Muscle of leg (tissue), 16 donors: ENCODE measurements at places on chromosomes 4 and X. TPM values are rescaled to one million over a fixed set of nuclear protein-coding genes. Genes with fewer than 3 reads are reported as not detected.

ARFIP1 gene
- polyA plus RNA-seq: 30.4 TPM

AFAP1 gene
- polyA plus RNA-seq: 34.3 TPM

POLN gene
- 4.0 TPM for polyA plus RNA-seq

CCDC110 gene
- polyA plus RNA-seq: 1.1 TPM

SRPK3 gene
- 157 TPM for polyA plus RNA-seq

FAM9C gene
- polyA plus RNA-seq: 0.33 TPM

USP51 gene
- 3.3 TPM for polyA plus RNA-seq

ARHGEF9 gene
- polyA plus RNA-seq: 22.9 TPM

NEUROG2 gene
- polyA plus RNA-seq: not detected

SPRY1 gene
- 161 TPM for polyA plus RNA-seq

RTL5 gene
- polyA plus RNA-seq: 11.9 TPM

PLP1 gene
- 82.1 TPM for polyA plus RNA-seq

PF4V1 gene
- 0.40 TPM for polyA plus RNA-seq

NAP1L5 gene
- polyA plus RNA-seq: 8.0 TPM

FAM120C gene
- 6.1 TPM for polyA plus RNA-seq

TEX13B gene
- polyA plus RNA-seq: not detected

GRCh38 chr4:182683661-182684060 is 233.5 kb downstream of the DCTD start:
- DNase-seq: peak; percentile 37

- DNase-seq: no peak
These were observed 309.9 kb downstream of the DHX15 start for GRCh38 chr4:24274381-24274941.

DNA sequence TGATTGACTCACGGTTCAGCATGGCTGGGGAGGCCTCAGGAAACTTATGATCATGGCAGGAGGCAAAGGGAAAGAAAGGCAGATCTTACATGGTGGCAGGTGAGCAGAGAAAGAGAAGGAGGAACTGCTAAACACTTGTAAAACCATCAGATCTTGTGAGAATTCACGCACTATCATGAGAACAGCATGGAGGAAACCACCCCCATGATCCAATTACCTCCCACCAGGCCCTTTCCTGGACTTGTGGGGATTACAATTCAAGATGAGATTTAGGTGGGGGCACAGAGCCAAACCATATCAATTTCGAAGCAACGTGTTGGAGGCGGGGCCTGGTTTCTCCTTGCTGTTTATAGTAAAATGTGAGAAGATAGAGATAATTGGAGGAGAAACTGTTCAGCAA is 167.4 kb downstream of the GABRB1 start:
- no peak for DNase-seq

GRCh38 chr4:41575207-41575606 is 37.2 kb downstream of the LIMCH1 start:
- no peak for DNase-seq

- DNase-seq: no peak
These were observed 633.1 kb upstream of the FTHL17 start for GRCh38 chrX:31704938-31705337.

DNA sequence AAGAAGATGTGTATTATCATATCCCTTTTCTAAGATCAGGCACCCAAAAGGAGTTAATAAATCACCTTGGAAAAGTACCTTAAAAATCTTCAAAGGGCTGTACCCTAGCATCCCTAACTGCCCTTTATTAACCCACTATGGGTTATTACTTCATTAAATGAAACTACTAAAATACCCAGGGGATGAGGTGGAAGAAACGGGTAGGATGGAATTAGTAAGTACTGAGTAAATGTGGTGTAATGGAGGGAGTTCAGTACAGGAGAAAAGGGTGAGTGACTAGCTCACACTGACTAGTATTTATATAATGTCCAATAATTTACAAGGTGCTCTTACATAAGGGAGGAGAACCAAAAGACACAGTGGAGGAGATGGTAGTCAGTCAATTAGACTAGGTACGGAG is 51.0 kb upstream of the RASGEF1B start:
- no peak for DNase-seq

GRCh38 chr4:42398871-42399331 is 1.6 kb downstream of the SHISA3 start:
- peak; percentile 47 for DNase-seq

DNA sequence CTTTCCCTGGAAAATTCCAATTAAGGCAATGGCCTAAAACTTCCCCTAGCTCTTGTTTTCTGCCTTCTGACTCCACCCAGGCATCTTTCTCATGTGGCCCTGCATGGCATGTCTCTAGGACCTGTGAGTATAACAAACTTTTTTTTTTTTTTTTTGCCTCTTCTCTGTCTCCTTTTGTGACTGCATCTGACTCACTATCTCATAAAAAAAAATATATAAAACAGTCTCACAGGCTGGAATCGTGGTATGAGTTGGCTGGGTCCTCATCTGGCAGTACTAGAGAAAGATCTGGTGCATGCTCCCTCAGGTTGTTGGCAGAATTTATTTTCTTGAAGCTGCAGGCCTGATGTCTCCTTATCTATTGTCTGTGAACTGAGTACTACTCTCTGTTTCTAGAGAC is 313.9 kb downstream of the TECRL start:
- DNase-seq: no peak

DNA sequence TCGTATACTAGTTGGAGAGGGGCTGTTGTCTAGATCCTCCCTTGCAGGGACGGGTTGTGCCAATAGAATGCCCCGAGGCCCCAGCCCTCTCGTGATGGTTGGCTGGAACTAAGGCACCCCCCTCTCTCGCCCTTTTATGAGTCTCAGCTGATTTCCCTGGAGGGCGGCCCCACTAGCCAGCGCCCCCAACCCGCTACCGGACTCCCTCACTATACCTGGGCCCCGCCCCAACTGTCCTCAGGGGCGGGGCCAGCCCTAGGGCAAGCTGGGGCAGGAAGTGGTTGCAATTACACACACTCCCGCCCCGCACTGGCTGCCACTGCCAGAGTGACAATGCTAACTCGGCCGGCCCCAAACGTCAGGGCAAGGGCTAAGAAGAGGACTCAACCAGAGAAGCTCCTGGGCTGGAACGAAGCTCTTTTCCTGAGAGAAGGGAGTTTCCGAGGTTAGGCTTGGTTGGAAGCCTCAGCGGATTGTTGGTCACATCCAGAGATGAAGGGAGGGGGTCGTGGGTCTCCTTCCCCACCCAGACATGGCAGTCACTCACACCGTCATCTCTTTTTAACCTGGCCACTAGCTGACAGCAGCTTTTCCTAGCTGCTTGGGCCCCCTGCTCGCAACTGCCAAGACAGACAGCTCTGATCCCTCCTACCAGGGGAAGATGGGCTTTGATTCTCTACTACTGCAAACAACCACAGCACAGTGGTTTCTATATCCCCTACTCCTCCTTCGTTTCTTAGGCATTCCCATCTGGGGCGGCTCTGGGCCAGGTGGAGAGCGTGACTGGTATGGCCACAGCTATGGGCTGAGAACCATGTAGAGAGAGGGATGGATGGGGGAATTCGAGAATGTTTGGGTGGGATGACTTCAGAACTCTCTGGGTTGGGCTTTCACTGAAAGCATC is 21.0 kb upstream of the BCORL1 start:
- DNase-seq: no peak

DNA sequence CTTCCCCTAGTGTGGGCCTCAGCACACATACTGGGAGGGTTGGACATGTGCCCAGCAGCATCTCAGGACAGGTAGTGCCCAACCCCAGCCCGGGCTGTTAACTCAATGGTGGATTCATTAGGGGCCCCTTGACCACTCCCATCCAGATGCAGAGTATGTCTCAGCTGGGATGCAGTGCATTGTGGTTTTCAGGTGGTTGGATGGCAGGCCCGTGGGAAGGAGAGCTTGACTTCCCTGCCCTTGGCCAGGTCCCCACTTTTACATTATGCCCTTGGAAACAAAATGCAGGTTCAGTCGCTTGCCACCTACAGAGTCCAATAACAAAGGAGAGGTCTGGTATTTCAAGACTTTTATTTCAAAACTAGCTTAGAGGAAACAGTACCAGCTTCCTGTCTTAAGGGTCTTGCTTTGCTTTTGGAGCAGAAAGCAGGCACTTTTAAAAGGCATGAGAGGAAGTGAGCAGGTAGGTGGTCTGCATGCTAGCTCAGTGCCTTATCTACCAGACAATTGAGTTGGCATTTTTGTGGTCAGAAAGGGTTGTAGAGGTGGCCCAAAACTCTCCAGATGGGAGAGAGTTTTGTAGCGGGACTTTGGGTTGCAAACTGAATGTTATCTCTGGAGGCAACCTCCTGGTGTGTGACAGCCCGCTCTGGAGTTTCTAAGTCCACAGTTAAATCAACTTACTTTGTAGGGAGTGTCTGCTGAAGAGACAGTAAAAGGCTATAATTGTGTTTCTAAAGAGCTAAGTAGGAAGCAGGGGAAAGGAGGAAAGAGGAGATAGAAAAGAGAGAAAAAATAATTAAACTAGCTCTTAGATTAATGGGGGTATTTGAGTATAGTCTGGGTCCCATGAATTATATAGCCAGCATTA is 171.0 kb downstream of the GALNTL6 start:
- DNase-seq: no peak

DNA sequence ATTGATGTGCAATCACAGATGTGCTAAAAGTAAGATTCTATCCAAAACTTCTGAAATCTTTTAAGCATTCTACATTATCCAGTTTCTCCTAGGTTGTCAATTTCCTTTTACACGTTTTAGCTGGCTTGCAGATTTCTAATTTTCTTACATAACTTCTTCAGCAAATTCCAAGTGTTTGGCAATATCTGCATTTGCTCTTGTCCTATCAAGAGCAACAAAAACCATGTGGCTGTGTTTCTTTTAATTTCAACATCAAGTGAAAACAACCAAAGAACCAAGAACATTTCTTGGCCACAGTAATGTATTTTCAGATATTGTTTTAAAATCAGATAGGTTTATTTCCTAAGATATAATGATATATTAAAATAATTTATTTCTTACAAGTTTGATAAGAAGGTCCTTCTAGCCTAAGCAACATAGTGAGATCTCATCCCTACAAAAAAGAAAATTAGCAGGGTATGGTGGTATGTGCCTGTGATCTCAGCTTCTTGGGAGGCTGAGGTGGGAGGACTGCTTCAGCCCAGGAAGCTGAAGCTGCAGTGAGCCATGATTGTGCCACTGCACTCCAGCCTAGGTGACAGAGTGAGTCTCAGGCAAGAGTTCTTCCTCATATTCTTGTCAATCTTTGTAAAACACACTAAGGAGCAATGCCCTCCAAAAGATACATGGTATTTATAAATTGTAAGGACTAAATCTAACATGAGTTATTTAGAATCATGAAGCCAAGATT is 131.4 kb upstream of the NAP1L5 start:
- peak; percentile 41 for DNase-seq

DNA sequence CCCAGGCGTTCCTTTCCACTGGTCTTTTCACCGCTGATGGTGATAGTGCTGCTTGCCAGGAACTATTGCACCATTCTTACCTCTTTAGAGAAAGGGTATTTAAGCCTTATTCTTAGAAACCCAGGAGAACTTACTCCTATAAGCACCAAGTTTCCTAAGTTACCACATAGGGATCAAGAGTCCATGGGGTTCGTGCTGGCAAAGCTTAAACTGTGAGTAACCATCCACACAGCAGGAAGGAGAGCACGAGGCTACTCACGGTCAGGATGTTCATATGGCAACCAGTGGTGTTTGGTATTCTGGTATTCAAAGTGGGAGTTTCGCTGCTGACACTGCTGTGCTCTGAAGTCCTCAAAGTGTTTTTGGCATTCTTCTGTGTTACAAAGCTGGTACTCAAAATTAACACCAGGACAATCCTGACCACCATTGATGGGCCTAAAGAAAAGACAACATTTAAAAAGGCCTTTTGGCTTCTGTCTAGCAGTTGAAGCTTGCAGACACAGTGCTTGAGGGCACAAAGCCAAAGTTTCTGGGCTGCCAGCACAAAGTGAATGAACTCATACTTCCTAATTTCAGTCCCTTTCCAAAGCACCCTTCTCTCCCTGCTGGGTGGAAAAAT is 256.9 kb downstream of the ADAMTS3 start:
- DNase-seq: peak; percentile 96

- DNase-seq: peak; percentile 76
These were observed 3.4 kb upstream of the PCDH7 start for GRCh38 chr4:30716681-30717207.

- no peak for DNase-seq
These were observed 35.5 kb upstream of the PCDH19 start for GRCh38 chrX:100445593-100445992.

DNA sequence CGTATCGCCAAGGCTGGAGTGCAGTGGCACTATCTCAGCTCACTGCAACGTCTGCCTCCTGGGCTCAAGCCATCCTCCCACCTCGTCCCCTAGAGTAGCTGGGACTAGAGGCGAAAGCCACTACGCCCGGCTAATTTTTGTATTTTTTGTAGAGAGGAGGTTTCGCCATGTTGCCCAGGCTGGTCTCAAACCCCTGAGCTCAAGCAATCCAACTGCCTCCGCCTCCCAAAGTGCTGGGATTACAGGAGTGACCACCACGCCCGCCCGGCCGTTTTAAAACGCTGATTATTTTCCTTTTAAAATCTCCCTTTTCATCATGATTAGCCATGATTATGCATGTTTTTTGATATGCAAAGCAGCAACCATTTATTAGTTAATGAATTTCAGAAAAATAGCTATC is 2.2 kb downstream of the N4BP2 start:
- DNase-seq: no peak

- DNase-seq: no peak
These were observed 115.1 kb downstream of the AFF2 start for GRCh38 chrX:148615491-148615890.

DNA sequence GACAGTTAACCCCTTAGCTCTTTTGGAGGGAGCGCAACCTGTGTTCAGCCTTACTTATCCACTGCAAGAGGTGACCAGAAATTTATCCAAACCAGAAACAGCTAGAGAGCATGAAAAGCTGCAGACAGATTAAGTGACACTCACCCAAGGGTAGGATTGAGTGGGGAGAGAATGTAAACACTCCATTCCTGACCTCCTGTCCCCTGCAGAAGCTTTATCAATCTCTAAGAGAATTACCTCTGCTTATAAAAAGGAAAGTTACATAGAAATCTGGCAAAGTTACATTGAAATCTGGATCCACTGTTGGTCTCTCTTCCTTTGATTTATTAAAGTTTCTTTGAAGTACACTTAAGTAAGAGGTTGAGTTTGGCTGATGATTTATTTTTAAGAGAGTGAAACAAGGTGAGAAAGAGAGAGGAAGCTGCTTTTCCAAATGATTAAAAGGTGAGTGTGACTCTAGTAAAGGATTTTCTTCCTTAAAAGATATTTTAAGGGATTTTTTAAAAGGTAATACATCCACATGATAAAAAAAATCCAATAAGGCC is 112.3 kb downstream of the ANAPC4 start:
- no peak for DNase-seq
